ENCODE measurements at places on chromosomes 1 and 21. TPM values are rescaled to one million over a fixed set of nuclear protein-coding genes. Genes with fewer than 3 reads are reported as not detected.

- DNase-seq: no peak
Observed at GRCh38 chr1:44154049-44154448, 12.6 kb upstream of the KLF18 start.

Gene FCRL1
- 0.17 TPM for total RNA-seq

- DNase-seq: peak; percentile 81
Observed at GRCh38 chr1:213987422-213987926, 299 bp upstream of the PROX1 start.

DNA sequence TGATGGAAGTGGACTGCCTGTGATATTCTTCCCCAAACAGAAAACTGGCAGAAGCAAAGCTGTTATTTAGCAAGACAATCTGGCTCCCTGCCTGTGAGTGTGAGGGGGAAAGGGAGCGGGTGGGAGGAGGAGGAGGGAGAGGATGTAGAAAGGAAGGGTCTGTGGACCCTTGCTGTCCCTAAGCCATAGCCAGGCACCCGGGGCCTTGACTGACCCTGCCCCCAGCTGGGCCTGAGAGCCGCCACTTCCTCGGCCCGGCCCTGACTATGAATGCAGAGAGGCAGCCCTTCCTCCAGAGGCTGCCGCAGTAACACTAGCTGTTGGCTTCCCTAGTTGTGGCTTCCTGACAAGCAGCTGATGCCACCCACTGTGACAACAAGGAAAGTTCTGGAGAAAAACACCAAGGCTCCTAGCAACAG, 13.9 kb downstream of the PLA2G2F start:
- no peak for DNase-seq

Gene TMEM269
- total RNA-seq: not detected

- DNase-seq: no peak
Observed at GRCh38 chr21:45747802-45748445, 104.4 kb downstream of the PCBP3 start.

GRCh38 chr1:117178756-117179155, 32.0 kb downstream of the VTCN1 start:
- no peak for DNase-seq

Gene HHIPL2
- total RNA-seq: not detected

GRCh38 chr21:26165331-26165730, 5.2 kb downstream of the APP start:
- DNase-seq: no peak

Gene MPZ
- 2.1 TPM for total RNA-seq

Gene POTED
- not detected for total RNA-seq

DNA sequence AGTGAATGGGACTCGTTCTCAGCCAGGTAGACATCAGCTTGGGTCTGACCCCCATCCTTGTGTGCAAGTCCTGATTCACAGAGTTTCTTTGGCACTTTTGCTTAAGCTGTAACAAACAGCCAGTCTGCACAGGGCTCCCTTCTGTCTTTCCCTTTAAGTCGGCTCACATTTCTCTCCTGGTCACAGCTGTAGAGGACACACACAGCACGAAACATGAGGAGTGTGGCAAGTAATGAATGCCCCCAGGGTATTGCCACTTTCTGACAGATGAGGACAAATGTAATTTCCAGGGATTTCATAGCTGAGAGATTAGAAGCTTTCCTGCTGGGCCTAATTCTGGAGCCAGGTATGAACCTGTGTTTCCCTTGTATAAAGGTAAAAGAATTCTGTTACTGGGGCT, 423.5 kb downstream of the KIF26B start:
- DNase-seq: no peak

GRCh38 chr1:216140730-216141524, 282.3 kb downstream of the USH2A start:
- DNase-seq: no peak

DNA sequence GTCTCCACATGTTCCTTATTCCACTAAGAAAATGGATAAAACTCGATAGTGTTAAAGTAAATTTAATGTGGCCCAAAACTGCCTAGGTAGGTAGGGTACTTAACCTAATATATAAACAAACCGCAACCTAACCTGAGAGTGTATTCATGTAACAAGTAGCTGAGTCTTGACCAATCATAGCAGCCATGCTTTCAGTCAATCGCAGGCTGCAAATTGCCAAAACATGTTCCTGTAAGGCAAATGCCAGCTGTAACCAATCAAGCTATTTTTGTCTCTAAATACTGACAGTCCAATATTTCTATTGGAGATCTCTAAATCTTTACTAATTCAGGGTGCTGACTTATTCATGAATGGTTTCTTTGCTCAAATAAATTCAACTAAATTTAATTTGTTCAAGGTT, 3.1 kb upstream of the HMGCS2 start:
- DNase-seq: no peak

Gene B3GALT2
- 1.5 TPM for total RNA-seq

Gene LBR
- 123 TPM for total RNA-seq

GRCh38 chr1:198019126-198019525, 102.0 kb downstream of the LHX9 start:
- no peak for DNase-seq

GRCh38 chr1:48222501-48223242, at the start of gene SLC5A9:
SLC5A9 (plus strand) TSS chr1:48222716; CDS start chr1:48222737, 21 bp downstream.
- peak; percentile 38 for DNase-seq

- DNase-seq: no peak
Observed at GRCh38 chr1:56527548-56528302, 51.6 kb downstream of the PLPP3 start.

DNA sequence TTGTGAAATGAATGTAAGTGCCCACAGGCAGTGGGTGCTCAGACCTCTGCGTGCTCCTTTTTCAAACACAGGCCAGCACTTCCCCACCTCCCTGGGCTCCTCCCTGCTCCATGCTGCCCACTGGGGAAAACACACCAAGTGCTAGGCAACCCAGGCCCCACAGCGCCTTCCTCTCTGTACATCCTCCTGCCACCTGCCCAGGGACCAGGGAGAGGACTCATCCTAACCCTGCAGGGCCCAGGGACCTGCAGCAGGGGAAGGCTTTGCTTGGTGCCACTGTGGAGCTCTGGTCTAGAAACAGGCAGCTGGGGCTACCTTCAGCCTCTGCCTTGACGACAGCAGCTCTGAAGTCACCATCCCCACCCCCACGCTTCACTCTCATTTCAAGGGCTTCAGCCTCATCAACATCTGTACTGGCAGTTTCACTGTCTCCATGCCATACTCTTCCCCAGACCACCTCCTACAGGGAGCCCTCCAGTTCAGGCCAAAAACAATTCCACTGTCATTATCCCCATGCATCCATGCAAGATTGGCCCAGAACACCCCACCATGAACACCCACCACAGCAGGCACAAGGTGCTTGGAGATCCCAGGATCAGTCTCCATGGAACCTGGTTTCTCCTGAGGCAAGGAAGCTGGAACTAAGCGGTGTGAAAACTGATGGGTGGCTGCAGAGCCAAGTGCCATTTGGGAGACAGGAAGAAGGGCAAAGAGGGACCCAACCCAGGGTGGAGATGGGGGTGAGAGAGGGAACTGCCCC, 1.1 kb downstream of the IGSF8 start:
- no peak for DNase-seq

GRCh38 chr21:21156397-21156796, 158.2 kb downstream of the NCAM2 start:
- DNase-seq: no peak

DNA sequence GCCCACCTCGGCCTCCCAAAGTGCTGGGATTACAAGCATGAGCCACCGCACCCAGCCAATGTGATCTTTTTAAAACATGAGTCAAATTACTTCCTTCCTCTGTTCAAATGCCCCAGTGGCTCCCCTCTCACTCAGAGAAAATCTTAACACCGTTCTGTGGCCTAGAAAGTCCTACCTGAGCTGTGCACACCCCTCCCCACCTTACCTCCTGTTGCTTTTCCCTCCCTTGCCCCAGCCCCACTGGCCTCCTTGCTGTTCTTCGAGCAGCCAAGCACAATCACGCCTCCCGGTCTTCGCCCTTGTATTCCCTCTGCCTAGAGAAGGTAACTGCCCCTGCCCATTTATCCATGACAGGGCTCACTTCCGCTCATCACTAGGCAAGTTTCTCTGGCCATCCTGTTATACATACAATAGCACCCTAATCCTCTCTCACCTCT, 62.6 kb upstream of the RPL11 start:
- no peak for DNase-seq

DNA sequence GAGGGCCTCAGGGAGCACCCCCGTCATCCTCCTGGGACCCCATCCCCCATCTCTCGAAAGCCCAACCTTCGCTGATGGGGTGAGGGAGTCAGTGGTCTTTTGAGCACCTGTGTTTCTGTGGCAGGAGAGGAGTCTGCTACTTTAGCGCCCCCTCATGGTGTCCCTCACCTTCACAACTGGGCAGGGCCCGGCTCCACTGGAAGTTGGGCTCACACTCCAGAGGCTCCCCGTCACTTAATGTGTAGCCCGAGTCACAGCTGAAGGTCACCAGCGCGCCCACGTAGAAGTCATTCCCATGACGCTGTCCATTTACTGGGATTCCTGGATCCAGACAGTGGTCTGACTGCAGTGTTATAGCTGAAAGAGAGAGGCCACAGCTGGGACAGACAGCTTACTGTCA, 139.5 kb upstream of the HMGB4 start:
- no peak for DNase-seq

GRCh38 chr1:229495782-229496181, 12.4 kb downstream of the NUP133 start:
- DNase-seq: no peak

DNA sequence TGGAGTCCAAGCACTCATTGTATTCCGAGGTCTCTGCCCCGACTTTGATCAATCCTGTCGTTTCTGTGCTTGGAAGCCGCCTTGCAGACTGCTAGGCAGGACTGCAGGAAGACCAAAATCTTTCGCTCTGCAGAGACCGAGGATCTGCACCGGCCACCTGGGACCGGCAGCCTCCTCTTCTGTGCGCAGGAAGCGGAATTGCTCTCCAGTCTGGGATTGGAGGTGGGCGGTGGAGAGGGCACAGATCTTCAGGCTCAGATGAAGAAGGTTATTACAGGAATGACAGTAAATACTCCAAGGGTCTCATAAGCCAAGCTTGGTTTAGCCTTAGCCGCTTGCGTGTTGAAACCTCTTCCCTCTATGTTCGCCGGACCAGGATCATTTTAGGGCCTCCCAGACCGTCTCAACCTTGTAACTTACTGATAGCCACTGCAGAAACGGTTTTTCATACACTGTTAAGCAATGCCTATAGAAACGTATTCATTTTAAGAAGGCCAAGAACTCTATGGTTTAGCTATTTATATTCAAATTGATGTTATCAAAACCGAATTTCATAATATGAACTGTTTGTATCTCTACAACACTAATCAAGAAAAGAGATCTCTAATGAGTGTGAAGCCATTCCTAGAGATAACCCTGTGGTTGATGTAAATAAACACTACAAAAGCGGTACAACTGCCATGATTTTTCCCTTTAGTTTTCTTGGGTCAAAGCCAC, 1.1 kb downstream of the MIA3 start:
- peak; percentile 29 for DNase-seq

DNA sequence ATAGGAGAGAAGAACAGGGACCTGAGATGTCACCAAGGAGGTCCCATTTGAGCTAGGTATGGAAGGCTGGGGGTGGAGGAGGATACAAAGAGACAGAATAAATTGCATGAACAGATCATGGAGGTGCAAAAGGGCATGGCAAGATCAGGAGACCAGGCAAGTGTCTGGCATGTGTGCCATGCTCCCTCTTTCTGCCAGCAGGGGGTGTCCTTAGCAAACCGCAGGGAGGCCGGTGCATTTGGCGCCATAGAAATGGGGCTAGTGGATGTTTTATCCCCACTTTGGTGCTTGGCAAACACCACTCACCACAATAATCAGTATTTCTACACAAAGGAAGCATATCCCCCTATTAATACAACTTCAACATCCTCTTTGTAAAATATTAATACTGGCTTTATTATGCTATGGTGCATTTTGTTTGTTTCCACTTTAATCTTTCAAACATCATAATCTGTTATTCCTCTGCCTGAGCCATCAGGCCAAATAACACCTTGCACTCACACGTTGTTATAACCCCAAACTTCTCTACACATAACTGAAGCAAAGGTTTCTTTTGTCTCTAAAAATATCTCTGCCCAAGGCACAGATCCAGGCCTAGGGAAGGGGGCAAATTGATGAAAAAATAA, 25.9 kb downstream of the S100A6 start:
- DNase-seq: peak; percentile 86

Gene SNRNP40
- total RNA-seq: 22.9 TPM

- DNase-seq: no peak
Observed at GRCh38 chr1:245579881-245580280, 425.1 kb downstream of the KIF26B start.

Gene LINGO4
- total RNA-seq: 0.54 TPM

- DNase-seq: no peak
Observed at GRCh38 chr1:185420588-185421081, 103.6 kb upstream of the IVNS1ABP start.
